ENCODE measurements at places on chromosomes 16 and 17.
A peak's percentile ranks its signal among the peaks of the same experiment; 100 is the strongest.

- no peak for DNase-seq
Measured at GRCh38 chr16:8512941-8513624, 77.2 kb downstream of the TMEM114 start.

DNA sequence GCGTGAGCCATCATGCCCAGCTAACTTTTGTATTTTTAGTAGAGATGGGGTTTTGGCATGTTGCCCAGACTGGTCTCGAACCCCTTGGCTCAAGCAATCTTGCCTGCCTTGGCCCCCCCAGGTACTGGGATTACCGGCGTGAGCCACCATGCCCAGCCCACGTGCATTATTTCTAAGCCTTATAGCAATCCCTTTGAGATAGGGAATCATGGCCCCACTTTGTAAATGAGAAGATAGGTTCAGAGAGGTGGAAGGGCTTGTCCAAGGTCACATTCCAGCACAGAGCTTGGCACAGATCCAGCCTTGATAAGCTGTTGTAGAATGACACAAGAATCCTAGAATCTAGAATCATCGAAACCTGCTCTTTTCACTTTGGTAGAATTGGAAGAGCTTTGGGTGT lies 4.2 kb upstream of the PYCARD start:
- no peak for DNase-seq

DNA sequence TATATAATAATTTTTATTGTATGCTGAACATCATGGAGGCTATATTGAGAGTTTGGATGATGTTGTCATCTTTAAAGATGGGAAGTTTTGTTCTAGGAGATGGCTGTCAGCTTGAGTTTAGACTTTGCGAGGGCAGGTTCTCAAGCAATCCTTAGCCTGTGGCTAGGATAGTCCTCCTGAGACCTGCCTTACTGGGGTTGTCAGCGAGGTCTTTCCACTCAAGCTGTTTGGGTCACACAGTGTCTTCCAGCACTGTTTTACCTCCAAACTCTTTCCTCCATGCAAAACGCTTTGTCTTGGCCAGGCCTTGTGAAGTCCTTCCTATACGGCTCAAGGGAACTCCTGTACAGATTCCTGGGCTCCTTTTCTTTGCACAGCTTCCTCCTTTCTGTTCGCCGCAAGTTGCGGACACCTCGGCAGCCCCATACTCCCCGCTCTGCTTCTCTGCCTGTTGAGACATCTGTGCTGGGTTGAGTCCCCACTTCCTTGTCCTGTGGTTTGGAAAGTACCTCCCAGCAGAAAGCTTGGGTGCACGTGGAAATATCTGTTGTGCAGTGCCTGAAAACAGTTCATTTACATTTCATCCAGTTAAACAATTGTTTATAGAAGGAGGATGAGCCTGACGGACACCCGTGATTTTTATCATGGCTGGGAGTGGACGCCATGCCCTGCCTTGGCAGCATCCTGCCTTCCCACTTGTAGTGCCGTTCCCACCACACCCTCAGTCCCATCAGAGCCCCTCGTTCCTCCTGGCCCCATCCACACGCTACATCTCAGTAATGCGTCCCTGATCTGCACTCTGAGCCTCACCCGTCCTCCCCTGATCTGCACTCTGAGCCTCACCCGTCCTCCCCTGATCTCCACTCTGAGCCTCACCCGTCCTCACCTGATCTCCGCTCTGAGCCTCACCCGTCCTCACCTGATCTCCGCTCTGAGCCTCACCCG lies 55.0 kb upstream of the CBFA2T3 start:
- peak; percentile 28 for DNase-seq

DNA sequence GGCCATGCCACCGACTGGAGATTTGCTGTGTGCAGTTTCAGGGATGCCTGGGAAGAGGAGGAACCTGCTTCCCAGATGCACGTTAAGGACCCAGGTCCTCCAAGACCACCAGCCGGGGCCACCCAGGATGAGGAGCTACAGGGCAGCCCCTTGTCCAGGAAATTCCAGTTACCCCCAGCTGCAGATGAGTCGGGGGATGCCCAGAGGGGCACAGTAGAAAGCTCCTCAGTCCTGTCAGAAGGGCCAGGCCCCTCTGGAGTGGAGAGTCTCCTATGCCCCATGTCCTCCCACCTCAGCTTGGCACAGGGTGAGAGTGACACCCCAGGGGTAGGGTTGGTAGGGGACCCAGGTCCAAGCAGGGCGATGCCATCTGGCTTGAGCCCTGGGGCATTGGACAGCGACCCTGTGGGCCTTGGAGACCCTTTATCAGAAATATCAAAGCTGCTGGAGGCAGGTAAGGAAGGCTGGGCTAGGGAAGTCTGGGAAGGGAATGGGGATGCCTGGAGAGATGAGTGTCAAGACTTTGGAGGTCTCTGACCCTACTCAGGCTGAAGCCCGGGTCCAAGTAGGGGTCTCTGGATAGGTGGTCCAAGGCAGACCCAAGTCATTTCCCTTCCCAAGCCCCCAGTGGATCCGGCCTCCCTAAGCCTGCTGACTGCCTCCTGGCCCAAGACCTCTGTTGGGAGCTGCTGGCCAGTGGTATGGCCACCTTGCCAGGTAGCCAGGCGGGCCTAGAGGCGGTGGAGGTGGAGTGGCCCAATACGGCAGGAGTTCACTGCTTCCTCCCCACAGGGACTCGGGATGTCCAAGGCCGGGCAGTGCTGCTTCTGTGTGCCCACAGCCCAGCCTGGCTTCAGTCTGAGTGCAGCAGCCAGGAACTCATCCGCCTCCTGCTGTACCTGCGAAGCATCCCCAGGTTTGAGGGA lies 1.0 kb downstream of the PLEKHG4 start:
- DNase-seq = no peak

- DNase-seq = no peak
Measured at GRCh38 chr17:8797621-8798175, 1.5 kb downstream of the MFSD6L start.

GRCh38 chr16:21611556-21612384 lies 12.4 kb downstream of the METTL9 start:
- DNase-seq = no peak

DNA sequence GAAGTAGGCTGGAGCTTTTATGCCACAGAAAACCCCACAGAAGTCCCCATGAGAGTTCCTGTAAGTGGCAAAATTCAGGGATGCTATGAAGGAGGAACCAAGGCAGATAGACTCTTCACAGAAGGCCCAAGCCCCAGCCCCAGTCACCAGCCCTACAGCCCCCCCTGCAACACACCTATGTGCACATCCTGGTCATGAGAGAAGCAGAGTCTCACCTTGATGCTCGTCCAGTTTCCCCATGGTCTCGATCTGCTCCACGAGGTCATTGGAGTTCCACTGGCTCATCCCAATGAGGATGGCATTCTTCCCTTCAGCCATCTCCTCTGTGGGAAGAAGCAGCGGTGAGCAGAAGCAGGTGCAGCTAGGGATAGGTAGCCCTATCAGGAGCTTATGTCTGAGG lies 31.2 kb downstream of the PITPNM3 start:
- no peak for DNase-seq

GRCh38 chr16:13795131-13795530 lies 124.8 kb upstream of the ERCC4 start:
- no peak for DNase-seq

DNA sequence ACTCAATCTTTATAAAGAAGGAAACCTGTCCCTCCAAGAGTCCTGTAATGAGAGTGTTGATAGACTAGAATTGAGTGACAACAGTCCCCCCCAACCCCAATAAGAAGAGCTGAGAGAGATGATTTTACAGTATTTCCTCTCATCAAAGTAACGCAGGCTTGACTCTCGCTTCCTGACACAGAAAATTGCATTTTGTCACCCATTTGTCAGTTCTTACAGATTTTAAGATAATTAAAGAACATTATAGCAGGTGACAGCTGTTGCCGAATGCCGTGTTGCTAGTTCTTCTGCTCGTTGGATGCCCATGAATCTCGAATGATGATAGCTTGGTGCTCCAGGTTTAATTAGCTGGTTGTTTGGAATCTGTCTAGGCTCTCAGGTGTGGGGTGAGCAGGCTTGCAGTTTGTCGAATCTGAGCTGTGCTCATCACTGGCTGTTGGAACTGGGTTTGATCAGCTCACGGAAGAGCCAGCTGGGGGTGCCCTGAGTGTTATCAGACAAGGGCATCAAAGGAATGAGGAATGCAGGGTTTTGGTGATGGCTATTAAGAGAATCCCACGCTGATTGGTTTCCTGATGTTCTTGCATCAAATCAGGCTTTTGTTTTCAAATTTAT lies 84.8 kb upstream of the CPHXL start:
- DNase-seq = no peak

- peak; percentile 69 for DNase-seq
Measured at GRCh38 chr16:87582216-87582965, 19.9 kb upstream of the JPH3 start.

- no peak for DNase-seq
Measured at GRCh38 chr16:49867796-49868668, 12.1 kb upstream of the ZNF423 start.

GRCh38 chr17:9350080-9350479 lies 225.5 kb downstream of the STX8 start:
- DNase-seq = no peak

DNA sequence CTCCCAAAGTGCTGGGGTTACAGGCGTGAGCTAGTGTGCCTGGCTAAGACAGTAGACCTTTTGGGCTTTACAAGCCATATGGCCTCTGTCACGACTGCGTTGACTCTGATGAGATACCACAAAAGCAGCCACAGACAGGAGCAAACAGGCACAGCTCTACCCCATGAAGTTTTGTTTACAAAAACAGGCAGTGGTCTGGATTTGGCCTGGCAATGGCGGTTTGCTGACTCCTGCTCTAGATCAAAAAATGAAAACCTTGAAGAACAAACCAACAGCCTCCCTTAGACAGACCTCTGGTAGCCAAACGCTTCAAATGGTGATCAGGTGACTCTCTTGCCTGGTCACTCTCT lies 20.7 kb downstream of the SLC43A2 start:
- no peak for DNase-seq

DNA sequence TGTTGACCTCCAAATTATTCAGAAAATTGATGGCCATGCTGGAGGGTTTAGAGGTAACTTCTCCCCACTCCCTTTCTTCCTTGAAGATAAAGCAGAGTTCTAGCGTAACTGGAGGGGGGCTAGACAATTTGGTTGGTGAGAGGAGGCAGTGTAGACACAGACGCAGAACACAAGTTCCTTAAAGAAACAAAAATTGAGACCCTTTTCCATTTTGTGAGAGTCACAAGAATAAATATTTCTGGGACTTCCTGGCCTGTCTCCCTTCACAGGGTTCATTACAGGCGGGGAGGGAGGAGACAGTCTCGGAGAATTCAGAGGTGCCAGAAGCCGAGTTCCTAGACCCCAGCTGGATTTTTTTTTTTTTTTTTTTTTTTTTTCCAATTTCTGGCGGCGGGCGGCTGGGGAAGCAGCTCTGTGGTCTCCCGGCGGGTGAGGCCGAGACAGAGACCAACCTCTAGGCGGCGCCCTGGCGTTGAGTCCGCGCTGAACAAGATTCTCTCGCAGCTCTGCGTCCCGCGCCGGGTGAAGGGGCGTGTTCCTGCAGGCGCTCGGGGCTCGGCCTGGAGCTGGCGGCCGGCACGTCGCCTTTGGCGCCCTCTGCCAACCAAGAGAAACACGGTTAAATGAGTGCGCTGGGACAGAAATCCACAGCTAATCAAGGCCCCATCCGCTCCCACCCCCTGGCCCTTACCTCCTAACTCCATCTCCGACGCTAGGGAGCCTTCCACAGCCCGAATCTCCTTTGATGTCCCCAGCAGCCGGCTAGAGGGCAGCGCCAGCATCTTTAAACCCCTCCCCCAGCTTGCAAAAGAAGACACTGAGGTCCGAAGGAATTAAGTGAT lies 10.2 kb upstream of the HOXB9 start:
- peak; percentile 47 for DNase-seq

DNA sequence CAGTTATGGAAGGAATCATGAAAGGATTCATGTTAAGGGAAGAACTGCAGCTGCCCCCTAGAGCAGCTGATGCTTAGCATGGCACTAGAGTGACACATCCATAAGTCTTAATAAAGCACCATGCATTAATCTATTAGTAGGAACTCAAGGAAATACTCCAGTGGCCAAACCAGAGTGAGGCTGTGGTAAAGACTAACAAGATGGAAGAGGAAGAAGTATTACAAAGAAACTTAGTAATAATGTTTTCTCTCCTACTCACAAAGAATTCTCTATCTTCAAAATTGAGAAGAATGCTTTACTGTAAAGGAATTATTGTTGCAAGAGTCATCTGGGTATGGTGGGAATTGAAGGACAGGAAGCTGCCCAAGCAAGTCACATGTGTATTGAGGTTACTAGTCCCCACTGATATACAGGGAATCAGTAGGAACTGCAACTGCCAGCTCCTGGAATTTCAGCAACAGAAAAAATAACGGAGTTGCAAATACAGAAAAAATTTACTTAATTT lies 29.9 kb upstream of the TOM1L1 start:
- no peak for DNase-seq

- no peak for DNase-seq
Measured at GRCh38 chr16:68792465-68793324, 50.6 kb upstream of the TANGO6 start.

- no peak for DNase-seq
Measured at GRCh38 chr17:78674595-78675315, 97.6 kb upstream of the DNAH17 start.

DNA sequence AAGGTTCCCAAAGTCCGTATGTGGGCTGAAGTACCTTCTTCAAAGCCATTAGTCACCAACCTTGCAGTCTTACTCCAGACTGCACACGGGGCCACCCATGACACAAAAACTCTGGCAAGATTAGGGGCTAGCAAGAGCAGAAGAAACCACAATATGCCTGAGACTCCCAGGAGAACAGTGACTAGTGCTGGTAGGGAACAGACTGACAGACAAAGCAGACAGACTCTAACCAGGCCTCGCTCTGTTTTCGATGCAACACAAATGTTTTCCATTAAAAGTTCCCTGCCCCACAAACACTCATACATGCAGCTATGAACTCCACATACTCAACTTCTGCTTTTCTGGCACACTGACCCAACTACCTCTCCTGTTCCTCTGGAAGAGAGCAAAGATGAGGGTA lies 102.2 kb downstream of the HIC1 start:
- DNase-seq = no peak

DNA sequence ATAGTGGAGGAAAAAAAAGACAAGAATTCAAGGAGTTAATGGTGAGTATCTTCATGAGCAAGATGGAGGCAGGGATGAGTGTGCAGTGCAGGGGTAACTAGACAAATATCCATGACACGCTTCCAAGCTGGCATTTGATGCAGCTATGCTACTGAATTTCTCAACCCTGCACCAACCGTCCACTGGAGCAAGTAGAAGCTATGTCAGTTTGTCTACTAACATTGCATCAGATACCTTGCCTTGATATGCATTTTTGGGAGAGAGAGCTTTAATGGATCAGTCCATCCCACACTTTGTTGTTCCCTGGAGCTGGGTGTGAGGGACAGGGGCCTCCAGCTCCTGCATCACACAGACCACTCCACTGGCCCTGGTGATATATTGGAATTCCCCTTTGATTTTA lies 16.4 kb downstream of the CCL11 start:
- DNase-seq = no peak

GRCh38 chr16:84193480-84193879 lies 2.5 kb downstream of the ADAD2 start:
- DNase-seq = no peak

GRCh38 chr17:80881306-80881705 lies 110.3 kb upstream of the CHMP6 start:
- no peak for DNase-seq

GRCh38 chr16:19680881-19681340 lies 37.1 kb downstream of the KNOP1 start:
- no peak for DNase-seq

- no peak for DNase-seq
Measured at GRCh38 chr16:79303959-79304387, 296.6 kb downstream of the MAF start.

Measured in left ventricle myocardium inferior (tissue), 1 donor.